NCI-H2081 (cell line): ENCODE measurements at places on chromosomes 2 and 18.

GRCh38 chr2:101781791-101782426 lies 84.4 kb downstream of the MAP4K4 start:
- DNase-seq: no peak

GRCh38 chr2:103152556-103152955 lies 390.7 kb downstream of the TMEM182 start:
- DNase-seq: no peak

DNA sequence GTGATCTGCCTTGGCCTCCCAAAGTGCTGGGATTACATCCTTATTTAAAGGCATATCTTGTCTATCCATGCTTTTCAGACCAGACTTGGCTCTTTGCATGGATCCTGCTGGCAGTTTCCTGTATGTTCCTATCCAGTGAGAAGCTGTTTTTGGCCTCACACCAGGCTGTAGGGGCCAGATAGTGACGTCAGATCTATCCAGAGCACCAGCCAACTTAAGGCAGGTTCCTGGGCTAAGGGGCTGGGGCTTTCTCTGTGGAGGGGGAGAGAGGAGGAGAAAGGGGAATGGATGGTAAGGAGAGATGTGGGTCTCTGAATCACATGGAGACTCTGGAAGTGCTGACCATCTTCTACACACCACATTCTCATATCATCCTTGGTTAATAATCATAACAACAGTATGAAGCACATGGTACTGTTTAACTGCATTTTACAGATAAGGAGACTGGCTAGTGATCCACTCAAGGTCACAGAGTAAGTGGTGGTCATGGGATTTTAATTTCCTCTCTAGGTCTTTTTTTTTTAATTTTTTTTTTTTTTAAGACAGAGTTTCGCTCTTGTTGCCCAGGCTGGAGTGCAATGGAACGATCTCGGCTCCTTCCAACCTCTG lies 2.0 kb upstream of the FAM117B start:
- no peak for DNase-seq

GRCh38 chr2:216142540-216142939 lies 33.4 kb downstream of the XRCC5 start:
- no peak for DNase-seq

GRCh38 chr2:151071382-151071781 lies 190.3 kb downstream of the RBM43 start:
- no peak for DNase-seq

- no peak for DNase-seq
Measured at GRCh38 chr2:42064417-42064942, 16.7 kb downstream of the PKDCC start.
